Hematopoietic multipotent progenitor cell treated with erythropoietin and hydrocortisone succinate and interleukin-3 and kit ligand, for 17 days (in vitro differentiated cells): ENCODE measurements at places on chromosomes 2 and 18.

DNA sequence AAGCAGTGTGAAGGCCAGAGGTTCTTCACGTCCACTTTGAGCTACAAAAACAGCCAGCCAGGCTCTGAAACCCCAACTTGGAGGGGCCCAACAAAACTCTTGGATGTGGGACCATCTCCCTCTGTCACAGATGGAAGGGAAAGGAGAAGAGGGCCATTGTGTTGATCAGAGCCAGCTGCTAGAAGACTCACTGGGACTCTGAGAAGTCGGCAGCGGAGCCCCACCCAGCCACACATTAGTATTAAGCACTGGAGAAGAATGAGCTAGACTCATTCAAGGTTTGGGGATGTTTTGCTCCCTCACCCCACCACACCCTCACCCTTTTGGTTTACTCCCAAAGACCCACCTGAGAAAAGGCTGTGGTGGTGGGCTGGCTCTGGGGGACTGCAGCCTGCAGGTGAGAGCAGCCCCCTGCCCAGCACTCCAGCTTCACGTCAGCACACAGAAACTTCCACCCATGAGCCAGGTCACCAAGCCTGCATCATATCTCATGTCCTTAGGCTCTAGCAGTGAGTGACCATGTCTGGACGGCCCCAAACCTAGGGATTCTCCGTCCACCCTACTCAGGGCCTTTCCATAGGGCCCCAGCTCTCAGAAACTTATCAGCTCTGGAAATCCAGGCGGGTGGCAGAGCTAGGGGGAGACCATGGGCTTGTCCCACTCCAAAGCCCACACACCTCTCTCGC lies 12.6 kb downstream of the TEX51 start:
- no peak for DNase-seq

DNA sequence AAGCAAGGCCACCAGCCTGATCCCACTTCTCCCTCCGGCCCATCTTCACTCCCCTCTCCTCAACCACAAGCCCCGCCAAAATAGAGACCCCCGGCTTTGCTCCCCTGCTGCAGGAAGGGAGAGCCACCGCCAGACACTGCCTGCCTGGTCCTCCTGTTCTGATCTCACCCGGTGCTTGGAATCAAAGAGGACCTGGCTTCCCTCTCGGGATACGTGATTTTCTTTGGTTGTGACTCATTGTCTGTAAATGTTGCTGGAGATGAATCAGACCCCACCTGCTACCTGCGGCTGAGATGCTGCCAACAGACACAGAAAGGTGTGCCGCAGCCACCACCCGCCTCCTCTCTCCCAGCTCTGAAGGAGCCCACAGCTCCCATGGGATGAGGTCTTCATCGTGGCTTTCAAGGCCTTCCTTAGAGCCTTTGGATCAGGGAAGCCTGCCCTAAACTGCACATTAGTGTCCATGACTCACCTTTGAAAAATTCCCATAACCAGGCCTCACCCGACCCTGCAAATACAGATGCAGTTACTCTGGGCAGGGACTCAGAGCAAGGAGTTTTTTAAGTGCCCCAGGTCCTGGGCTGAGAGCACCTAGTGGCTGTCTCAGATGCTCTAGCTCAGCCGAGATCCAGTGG lies 79.4 kb upstream of the ZNF532 start:
- no peak for DNase-seq

- no peak for DNase-seq
These were observed 31.0 kb upstream of the MAP3K20 start for GRCh38 chr2:173044686-173045085.

DNA sequence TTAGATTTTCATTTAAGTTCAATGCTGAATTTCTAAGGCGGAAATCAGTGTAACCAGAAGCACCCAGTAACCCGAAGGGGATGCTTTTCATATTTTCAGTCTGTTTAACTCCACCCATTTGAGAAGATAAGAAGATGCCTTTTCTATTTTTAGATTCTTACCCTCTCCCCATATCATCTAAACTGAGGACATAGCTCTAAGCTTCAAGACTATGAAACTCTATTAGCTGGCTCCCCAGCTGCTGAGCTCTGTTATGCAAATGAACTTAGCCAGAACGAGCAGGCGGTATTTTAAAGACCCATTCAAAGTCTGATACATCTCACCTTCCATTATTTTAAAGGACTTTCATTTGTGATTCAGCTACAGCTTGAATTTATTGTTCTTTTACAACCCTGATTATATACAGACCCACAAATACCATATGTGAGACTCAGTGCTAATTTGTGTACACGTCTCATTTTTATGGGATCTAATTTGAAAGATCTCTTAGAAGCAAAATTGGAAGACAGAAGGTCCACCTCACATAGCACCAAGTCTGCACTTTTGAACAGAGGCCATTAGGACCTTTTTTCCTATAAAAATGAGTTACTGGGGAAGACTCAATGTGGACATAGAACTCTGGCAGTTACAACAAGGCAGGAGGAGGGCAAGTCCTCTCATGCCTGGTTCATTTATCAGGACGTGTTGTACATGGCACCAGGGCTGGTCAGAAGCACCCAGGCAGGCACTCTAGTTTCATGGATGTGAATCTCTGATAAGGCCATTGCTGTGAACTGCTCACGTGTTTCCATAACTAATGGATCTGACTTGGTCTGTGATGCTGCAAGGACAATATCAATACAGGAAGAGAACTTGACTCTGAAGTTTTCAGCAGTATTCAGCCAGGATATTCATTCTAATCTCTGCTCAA lies 16.3 kb downstream of the CDC42EP3 start:
- no peak for DNase-seq

- no peak for DNase-seq
These were observed 63.5 kb downstream of the ANKRD44 start for GRCh38 chr2:197247083-197247482.

GRCh38 chr18:77316641-77317040 lies 67.0 kb downstream of the GALR1 start:
- no peak for DNase-seq

DNA sequence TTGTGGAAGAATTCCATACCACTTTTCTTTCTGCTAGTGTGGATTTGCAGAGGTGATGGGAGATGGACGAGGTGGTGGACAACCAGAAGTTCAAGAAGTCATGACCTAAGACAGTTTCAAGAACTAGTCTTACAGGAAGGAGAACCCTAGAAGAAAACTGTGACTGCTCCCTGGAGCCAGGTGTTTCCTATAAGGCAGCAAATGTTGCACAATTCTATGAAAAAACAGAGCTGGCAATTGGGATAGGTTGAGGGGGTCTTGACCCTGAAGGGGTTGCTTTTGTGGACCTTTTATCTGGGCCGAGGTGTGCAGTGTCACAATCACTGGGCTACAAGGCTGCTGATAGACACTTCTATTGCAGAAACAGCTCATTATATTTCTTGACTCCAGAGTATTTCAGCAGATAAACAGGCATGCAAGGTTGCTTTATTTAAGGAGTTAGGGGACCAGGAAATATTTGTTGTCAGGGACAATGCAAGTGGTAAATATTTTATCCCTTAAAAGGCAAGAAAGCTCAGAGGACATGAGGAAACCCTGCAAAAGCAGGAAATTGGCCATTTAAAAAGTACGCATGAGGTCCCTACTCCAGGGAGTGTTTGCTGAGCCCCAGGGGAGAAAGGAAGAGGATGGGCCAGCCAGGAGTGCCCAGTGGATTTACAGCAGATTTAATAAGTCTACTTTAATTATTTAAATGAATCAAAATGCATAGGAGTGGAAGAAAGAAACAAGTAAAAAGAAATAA lies 22.9 kb downstream of the APCDD1 start:
- no peak for DNase-seq

GRCh38 chr2:85662899-85663593 lies 5.0 kb downstream of the SFTPB start:
- DNase-seq: no peak

GRCh38 chr2:109381327-109381820 lies 232.4 kb downstream of the SEPTIN10 start:
- no peak for DNase-seq

DNA sequence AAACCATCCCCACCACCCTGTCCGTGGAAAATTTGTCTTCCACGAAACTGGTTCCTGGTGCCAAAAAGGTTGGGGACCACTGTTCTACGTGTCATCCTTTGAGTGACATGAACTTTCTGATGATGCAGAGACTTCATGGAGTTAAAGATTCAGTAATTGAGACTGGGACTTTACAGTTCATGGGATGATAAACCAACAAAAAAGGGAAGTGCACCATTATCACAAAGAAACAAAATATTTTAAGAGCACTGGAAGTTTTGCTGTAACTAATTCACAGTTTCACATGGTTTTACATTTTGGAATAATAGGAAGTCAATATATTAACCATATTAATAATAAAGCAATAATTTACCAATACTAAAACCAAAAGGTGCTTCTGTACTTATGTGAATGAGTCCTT lies 126.8 kb downstream of the AQP4 start:
- no peak for DNase-seq

GRCh38 chr2:136736236-136736635 lies 29.1 kb upstream of the THSD7B start:
- DNase-seq: no peak

DNA sequence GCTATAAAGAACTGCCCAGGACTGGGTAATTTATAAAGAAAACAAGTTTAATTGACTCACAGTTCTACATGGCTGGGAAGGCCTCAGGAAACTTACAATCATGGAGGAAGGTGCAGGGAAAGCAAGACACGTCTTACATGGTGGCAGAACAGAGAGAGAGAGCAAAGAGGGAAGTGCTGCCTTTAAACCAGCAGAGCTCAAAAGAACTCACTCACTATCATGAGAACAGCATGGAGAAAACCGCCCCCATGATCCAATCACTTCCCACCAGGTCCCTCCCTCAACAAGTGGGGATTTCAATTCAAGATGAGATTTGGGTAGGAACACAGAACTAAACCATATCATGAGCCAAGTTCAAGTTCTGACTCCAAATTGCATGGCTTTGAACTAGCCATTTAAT lies 62.8 kb upstream of the PPP1CB start:
- DNase-seq: no peak

DNA sequence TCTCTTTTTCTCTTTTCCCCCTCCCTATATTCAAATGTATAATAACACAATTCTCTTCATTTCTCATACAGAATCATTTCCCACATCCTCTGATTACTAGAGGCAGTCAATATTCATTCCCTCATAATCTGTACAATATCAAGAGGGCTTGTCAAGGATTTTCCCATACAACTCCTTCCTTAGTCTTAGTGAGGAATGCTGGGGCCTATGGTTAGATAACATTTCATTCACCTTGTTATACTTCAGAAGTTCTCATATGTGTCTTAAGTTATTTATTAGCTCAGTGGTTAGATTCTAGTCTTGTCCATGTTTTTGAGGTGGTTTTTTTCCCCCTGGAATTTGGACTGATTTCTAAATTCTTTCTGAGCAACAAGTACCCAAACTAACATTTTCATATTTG lies 289.5 kb downstream of the PDE11A start:
- DNase-seq: no peak

DNA sequence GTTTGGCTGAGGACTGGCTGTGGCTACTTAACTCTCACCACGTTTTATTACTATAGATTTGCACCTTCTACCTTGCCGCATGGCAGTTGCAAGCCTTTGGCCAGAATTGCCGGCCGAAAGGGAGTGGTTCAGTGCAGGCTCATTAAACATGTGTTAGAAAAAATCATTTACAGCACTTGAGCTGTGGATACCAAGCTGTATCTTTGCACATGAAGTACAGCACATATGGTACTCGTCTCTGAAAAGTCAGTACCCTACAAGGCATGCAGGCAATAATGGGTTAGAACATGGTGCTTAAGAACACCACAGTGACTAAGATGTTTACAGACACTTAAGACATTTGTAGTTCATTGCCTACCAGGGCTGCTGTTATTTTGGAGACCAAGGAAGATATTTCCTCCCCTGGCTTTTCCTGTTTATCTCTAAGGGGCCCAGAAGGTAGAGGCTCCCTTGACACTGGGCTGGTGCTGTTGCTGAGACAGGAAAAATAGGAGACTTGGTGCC lies 103.1 kb downstream of the ZNF532 start:
- no peak for DNase-seq

GRCh38 chr2:201507725-201508124 lies 56.2 kb downstream of the STRADB start:
- DNase-seq: no peak

- no peak for DNase-seq
These were observed 3.2 kb downstream of the CABLES1 start for GRCh38 chr18:23138471-23138870.

DNA sequence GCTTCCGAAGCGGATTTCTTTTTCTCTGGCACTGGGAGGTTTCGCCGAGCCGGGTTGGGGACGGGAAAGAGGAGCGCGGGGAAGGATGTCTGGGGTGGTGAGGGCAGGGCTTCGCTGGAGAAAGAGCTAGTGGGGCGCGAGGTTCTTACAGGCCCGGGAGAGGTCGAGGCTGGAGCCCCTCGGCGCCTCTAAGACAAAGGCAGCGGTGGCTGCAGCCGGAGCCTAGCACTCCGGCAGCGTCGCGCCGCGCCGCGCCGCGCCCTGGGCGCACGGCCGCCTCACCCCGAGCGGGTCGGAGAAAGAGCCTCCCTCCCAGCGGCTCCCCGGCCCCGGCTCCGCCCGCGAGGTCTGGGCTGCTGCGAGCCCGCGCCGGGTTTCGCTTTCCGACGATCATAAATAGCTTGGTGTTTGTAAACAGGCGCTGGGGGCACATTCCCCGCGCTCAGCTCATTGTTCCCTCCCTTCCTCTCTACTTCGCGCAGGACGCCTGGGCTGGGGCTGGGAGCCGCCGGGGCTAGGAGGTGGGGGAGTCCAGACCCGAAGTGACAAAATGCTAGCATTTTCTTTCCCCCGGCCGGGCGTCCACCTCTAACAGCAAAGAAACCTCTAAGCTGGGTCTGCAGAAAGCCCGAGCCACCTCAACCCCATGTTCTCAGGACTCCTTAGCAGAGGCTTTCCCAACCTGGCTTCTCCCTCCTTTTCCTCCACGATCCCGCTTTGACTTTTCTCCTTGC lies 813 bp upstream of the MEIS1 start:
- DNase-seq: no peak

DNA sequence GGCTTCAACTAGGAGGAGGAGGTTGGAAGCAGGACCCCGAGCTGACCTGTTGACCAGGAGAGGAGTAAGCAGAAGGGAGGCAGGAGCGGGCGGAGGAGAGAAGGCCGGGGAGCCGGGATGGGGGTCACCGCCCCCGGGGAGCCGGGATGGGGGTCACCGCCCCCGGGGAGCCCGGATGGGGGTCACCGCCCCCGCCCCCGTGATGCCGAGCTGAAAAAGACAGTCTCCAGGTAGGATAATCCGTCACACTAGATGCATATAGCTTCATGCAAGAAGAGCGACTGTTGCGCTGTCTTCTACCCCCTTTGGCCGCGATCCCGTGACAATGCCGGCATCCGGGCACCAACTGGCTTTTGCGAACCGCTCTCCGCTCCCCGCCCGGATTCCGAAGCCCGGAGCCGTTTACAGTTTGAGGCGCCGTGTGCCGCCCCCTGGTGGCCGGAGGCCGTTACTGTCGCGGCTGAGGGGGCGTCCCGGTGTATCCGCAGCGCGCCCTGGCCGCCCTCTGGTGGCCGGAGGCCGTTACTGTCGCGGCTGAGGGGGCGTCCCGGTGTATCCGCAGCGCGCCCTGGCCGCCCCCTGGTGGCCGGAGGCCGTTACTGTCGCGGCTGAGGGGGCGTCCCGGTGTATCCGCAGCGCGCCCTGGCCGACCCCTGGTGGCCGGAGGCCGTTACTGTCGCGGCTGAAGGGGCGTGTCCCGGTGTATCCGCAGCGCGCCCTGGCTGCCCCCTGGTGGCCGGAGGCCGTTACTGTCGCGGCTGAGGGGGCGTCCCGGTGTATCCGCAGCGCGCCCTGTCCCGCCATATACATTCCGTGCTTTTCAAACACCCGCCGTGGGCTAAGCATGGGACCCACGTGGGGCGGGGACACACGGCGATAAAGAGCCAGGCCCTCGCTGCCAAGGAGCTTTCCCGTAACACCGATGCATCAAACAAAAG lies 89.6 kb downstream of the ACTR3 start:
- DNase-seq: peak; percentile 82

GRCh38 chr2:21195326-21195725 lies 71.6 kb downstream of the TDRD15 start:
- no peak for DNase-seq

- no peak for DNase-seq
These were observed 66.8 kb downstream of the XDH start for GRCh38 chr2:31347750-31348149.
